Cortex of kidney (tissue), 1 donor: ENCODE measurements at places on chromosomes 6 and 20.

GRCh38 chr20:47724396-47724795 lies 60.9 kb downstream of the SULF2 start:
- DNase-seq: no peak

- DNase-seq: no peak
These were observed 86.3 kb upstream of the ESR1 start for GRCh38 chr6:151721146-151721545.

GRCh38 chr20:63522981-63523611 lies 2.5 kb downstream of the PPDPF start:
- DNase-seq: no peak

GRCh38 chr20:50852085-50852484 lies 57.2 kb downstream of the BCAS4 start:
- DNase-seq: no peak

DNA sequence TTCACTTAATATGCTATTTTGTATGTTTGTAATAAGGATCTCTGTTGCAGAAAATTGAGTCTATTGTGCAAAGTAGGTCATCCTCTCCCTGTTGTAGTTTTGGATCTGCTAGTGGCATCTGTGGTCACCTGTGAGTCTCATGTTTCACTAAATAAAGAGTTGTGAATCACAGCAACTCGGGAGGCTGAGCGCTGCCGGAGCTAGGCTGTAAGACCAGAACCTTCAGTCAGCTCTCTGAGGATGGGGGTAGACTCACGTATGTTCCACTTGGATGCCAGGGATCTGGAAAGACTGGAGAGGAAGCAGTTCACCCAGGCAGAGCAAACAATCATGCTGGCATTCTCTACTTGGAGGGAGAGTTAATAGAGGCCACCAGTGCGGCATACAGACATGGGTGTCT lies 187.3 kb upstream of the FOXA2 start:
- DNase-seq: no peak

GRCh38 chr6:26588965-26589364 lies 7.8 kb upstream of the ABT1 start:
- DNase-seq: no peak

DNA sequence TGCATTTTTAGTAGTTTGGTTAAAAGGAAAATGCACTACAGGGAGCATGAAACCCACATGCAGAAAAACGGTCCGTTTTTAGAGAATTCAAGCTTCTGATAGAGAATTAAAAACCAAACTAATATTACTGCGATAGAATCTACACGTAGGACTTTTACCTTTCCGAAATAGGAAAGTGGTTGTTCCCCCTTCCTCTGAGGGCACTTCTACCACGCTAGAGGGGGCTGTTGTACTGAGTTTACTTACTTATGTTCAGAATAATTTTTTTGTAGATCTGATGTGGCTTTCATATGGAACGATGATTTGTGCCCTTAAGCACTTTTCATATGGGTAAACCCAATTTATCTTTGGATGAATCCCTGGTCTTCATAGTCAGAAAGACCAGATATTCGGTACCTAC lies 264.3 kb upstream of the PLN start:
- DNase-seq: no peak

DNA sequence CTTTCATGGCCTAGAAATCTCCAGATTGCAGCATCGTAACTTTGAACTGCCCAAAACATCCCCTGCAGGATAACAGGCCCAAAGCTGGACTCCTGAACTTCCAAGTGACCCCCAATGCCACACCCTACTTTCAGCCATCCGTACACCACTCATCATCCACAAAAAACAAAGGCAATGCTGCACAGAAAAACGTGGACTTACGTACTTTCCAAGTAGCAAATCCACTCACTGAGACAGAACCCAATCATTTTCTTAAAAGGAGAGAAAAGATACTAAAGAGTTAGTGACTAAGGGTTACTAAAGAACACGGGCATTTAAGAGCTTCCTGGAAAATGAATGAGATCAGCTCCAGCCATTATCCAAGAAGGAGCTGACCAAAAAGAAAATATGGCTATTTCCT lies 211.0 kb downstream of the WDR27 start:
- DNase-seq: no peak
